Retina (tissue), 1 donor: ENCODE measurements at places on chromosomes 16 and 17.

DNA sequence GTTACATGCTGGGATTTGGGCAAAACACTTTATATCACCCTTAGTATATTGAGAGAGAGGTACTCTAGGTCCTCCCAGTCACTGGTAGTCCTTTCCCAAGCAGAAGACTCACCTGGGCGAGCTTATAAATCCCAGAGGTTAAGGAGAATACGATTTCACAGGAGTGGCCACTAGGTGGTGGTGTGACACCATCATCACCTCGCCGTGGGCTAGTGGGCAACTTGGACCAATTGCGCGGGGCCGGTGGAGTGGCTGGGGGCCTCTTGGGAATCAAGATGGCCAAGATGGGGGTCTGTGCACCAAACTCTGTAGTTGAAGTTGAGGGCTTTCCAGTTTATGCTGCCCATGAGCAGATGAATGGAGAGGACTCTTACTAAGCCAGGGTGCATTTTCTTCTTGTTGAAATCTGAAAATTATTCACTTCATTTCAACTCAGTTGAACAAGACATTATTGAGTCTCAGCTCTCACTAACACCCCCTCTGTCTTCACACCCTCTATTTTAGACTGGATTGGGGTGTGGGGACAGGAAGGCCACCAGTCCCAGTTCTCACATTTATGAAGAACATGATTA is 38.2 kb upstream of the PIRT start:
- DNase-seq = peak; percentile 79

- no peak for DNase-seq
These were observed 17.2 kb upstream of the ABR start for GRCh38 chr17:1196946-1197345.

DNA sequence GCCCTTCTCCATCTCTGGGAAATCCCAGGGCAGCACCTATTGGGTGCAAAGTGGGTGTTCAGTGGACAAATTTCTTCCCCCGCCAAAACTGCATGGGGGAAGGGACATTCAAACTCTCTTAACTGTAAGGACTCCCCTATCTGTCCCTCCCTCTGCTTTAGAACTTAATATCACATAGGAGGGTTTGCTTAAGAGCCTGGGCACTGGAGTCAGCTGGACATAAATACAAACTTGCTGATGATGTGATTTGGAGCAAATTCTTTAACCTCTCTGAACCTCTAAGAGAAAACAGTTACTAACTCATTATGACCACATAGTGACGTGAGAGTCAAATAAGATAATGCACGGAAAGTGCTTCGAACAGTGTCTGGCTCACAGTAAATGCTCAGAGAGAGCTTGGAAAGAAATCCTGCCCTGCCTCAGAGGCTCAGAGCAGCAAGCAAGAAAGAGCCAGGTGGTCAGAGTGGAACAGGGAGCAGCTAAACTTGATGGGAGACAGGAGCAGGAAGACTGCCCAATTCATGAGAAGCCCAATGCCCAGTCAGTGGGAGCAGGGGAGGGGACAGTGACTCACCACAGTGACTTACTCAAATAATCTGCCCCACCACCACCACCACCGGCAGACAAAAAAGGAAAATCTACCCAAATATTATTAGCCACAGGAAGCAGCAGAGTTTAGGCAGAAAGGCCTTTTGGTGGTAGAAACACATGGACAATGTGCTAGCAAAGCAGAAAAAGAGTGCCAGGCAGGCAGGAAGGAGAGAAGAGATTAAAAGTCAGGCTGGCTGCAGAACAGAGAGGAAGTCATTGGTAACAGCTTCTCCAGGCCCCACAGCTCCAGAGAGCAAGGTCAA is 23.9 kb upstream of the CCL1 start:
- DNase-seq = no peak

DNA sequence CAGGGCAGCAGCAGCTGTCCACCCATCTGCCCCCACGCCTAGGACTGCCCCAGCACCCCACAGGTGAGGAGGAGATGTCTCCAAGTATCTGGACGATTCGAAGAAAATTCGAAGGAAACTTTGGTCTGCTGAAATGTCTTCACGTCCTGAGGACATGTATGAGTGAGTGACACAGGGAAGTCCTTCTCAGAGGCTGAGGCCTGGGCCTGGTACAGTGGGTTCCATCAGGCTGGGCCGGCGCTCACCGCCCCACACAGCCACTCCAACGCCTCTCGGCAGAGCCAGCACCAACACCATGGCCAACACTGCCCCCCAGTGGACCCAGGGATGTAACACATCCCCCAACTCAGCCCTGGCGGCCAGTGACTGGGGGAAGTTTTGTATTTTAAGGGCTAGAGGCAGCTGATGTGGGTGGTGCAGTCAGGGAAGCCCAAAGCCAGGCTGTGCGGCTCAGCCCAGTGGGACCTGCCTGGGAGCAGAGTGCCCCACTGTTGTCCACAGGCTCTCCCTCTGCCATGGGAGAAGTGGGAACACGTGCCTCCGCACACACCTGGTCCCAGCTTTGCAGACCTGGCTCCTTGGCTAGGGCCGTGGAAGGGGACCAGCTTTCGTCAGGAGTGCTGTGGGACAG is 55.8 kb upstream of the FASN start:
- peak; percentile 85 for DNase-seq

DNA sequence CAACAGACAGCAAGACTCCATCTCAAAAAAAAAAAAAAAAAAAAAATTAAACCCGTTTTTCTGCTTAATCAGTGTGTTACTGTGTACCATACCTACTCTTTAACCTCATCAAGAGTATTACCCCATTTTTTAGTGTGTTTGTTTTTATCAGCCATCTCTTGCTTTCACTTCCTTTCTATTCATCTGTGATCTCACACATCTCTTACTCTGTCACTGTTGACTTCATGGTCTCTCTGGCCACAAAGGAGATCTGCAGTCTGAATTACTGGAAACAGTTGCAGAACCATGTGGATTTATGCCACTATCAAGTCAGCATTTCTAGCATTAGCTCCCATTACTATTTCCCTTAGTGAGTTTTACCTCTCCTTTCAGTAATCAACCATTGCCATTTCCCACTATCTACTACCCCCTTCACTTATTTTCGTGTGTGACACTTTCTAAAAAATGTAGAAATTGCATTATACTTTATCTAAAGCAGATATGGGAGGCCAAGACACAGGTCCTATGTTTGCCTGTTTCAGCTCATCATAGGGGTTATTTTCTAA is 20.1 kb downstream of the NDEL1 start:
- no peak for DNase-seq

DNA sequence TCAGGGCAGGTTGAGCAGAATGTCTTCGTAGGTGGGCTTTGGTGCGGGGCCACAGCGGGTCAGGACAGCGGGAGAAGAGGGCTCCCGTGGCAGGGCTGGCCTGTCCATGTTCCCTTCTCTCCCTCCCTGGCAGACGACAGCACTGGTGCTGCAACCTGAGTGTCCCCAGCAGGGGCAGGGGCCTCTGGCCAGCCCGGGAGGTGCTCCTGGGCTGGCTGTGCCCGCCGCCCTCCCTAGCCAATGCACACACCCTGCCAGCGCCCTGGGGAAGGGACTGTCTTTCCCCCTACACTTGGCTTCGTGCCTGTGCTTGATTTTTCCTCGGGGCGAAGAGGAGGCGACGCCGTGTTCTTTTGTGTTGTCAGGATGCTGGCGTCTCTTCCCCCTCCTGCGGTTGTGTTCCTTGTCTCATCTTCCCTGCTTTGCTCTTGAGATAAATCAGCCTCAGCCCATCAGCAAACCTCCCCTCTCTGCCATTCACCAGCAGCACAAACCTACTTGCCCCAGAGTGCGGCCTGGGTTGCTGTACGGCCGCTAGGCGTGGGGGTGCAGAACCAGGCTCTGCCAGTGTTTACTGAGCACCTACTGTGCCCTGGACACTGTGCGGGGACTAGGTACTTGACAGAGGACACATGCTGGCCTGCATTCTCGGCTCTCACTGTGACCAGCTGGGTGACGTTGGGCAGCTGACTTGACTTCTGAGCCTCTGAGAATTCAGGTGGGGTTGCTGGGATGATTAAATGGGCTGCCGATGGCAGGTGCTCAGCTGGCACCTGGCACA is 237.3 kb upstream of the CIBAR2 start:
- DNase-seq = peak; percentile 68

- no peak for DNase-seq
These were observed 90.5 kb downstream of the PRKCA start for GRCh38 chr17:66392783-66393437.

- peak; percentile 98 for DNase-seq
These were observed 14.2 kb downstream of the NAA60 start for GRCh38 chr16:3457434-3458252.

DNA sequence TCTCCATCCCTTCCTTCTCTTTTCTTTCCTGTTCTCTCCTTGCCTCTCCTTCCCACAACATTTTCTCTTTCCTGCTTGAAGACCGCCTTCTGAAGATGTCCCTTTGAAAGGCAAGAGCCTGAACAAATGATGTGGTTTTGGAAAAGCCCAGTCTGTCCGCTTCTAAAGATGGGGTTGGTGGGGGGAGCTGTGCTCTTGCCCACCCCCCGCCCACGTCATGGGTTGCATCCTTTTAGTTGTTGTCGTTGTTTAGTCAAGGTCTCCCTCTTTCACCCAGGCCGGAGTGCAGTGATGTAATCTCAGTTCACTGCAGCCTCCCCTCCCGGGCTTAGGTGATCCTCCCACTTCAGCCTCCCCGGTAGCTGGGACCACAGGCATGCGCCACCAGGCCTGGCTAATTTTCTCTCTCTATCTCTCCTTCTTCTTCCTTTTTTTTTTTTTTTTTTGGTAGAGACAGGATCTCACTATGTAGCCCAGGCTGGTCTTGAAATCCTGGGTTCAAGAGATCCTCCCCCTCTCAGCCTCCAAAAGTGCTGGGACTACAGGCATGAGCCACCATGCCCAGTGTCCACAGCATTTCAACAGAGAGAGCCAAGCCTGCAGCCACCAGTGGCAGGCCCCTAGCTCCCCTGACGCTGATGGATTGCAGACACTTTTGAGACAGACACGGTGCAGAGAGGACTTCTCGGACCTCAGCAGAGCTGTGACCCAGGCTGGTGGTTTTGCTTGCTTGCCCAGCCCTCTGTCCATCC is 26.0 kb upstream of the CIBAR2 start:
- no peak for DNase-seq

- DNase-seq = no peak
These were observed 12.4 kb upstream of the ZNF19 start for GRCh38 chr16:71501547-71501946.

DNA sequence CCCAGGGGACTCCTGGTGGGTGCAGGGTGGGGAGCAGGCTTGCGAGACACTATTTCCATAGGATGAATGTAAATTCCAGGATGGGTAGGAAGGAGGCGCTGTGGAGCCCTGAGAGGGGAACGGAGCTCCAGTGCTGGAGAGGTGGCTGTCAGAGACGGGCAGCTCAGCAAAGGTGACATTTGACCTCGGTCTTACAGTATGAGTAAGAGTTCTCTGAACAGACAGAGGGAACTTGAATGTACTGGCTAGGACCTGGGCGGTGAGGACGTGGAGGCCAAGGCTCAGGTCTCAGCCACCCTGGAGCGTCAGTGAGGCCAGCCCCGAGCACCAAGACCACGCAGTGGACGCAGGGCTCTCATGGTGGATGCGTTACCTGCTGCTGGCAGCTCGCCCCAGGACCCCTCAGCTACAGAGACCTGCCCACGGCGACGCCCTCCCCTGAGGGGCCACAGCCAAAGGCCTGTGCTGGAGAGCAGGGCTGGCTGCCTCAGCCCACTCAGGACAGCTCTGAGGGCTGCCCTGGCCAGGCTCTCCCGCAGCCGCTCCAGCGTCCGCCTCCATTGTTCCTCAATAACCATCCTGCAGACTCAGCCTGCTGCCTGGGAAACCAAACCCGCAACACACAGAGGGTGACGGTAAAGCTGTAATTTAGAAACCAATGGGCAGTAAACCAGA is 65.9 kb upstream of the TNRC6C start:
- no peak for DNase-seq

DNA sequence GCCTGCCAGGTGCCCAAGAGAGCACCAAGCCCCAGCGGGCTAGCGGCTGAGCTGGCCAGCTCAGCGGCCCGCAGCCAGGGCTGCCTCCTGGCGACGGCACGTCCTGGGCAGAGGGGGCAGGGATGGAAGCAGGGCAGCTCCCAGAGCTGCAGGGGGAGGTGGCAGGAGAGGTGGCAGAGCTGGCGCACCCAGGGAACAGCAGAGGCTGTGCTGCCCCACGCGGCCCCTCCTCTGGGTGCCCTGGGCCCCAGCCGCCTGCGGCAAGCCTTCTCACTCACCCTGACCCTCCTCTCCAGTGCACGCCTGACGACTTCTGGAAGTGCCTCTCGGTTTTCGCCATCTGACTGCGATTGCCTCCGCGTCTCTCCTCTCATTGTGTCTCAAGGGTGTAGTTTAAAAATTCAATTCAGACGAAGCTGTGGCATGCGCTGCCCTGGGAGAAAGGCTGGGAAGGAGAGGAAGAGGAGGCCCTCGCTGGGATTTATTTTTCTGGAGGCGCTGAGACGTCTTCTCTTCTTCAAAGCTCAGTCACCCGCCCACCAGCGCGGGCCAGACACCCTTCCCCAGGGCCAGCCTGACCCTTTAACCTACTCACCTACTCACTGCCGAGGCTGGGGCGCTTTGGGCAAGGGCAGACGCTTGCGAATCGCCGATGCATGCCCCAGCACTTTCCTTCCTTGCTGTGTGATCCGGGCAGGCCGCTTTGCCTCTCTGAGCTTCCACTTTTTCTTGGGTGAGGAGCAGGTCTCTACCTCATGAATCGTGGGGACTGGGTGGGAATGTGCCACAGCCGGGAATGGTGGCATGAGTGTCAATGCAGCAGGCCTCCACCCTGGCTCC is 24.9 kb downstream of the GSE1 start:
- DNase-seq = peak; percentile 61

- DNase-seq = no peak
These were observed 168.4 kb upstream of the TBX2 start for GRCh38 chr17:61230972-61231820.

DNA sequence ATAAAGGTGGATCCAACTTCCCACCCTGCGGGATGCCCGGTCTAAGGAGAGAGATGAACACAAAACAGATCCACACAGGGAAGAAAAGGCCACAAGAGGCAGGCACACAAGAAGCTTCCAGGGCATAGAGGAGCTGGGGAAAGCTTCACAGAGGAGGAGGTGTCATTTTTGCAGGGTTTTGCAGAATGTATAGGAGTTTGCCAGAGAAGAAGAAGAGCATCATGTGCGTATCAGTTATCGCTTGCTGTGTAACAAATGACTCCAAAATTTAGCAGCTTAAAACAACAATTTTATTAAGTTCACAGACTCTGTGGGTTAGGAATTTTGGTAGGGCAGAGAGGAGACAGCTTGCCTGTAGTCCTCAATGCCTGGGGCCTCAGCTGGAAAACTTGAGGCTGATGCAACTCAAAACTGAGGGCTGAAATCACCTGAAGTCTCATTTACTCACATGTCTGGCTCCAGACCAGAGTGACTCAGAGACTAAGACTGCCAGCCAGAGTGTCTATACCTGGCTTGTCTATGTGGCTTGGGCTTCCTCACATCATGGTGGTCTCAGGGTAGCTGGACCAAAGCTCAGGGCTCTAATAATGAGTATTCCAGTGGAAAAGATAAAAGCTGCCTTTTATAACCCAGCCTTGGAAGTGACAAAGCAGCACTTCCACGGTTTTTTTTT is 33.9 kb upstream of the ZNF423 start:
- DNase-seq = no peak
